ENCODE measurements at places on chromosomes 5 and 9.

DNA sequence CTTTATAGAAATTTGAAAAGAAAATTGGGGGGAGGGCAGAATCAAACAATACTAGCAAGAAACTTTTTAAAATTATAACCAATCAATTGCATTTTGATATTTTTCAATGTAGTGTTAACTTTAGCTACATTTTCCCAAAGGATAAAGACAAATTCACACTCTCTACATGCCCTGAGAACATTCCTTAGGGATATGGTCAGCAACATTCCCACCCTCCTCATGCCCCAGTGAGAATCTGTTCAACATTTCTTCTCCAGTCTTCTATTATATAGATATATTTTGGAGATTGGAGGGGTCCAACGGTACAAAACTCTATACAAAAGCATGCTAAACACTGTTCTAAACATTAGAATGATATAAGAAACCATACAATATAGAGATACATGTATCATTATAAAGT lies 11.6 kb upstream of the PRR16 start:
- no peak for DNase-seq

DNA sequence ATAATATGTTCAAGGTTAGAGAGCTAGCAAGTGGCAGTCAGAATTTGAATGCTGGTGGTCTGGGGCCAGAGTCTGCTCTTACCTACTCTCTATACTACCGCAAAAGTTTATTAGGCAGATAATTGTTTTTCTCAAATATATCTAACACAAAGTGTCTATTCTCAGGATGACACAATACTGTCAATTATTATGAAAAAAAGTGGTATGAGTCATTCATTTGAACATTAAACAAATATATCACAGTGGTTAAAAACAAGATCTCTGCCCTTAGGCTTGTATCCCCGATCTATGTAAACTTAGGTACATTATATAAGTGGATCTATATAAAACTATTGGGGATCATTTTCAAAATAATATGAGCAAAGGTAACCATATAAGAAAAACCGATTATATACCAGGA lies 354.9 kb downstream of the CETN3 start:
- DNase-seq: no peak

DNA sequence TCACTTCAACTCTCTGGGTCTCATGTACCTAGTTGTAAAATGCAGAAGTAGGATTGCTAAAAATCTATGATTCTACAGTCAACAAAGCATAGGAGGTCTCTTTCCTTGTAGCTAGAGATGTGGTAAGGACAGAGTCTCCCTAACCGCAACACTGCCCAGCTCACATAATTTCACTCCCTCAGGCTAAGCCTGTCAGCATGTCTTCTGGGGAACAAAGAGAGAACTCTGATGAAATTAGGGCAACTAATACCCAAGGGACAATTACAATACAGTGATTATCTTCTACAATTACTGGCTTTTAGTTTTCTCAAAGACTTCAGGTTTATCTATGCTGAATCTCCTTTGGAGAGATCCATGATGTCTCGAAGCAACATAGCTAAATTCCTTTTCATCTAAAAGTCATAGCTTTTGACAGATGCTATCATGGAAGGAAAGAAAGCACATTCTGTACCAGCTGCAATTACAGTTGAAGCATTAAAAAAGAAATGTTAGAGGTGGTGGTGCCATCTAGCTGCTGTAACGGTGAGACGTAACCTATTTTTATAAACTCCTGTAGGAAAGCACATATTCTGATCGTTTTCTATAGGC lies 141.1 kb upstream of the TARS1 start:
- DNase-seq: no peak

DNA sequence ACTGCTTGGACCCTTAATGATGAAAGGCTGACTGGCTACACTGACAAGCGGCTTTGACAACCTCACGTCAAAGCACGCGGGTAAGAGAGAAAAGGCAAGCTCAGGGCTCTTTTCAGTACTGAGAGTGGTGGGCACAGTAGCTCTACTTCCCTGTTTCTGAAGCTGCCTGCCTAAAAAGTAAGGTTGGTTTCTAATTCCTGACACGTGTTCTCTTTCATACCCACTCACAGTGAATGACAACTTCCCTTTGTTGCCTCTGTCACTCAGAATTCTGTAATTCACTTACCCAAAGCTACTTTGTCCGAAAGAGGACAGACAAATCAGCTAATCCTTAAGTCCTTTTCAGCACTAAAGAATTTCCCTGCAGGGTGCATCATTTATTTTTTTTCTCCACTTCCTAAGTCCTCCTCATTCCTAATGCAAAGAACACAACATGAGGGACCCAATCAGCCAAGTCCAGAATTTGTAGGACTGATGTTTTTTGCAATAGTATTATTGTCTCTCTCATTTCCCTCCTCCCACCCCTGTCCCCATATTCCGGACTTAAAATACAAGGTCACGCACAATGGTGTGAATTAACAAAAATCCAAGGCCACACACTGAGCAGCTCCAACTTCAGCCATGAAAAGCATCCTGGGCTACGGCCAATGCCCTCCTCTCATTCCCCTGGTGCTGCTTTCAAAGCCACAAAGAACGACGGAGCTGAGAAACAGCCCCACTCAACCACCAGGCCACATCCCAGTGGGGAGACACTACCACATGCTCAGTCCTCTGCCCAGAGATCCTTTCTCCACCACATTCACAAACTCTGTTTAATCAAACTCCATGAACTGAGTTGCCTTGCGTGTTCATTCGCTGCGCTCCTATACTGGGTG lies 221.0 kb downstream of the TSSK1B start:
- DNase-seq: no peak

DNA sequence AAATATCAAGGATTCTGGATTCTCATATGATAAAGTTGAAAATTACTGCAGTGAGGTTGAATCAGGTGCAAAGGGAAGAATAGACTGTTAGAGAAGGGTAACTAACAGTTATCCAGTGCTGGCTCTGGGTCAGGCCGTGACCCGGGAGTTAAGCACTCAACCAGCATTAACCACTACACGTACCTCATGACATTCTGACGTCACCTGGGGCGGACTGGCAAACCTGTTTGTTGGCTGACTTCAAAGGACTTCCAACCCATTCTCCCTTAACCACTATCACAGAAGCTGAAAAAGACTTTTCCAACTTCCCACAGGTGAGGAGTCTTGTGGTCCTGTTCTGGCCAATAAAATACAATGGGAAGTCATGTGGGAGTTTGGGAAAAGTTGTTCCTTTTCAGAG lies 268.9 kb downstream of the ENC1 start:
- DNase-seq: no peak

- no peak for DNase-seq
Observed at GRCh38 chr5:92283521-92283920, 900.4 kb upstream of the ARRDC3 start.

- no peak for DNase-seq
Observed at GRCh38 chr9:79526149-79526672, 45.6 kb upstream of the TLE4 start.

GRCh38 chr5:77874691-77875090 lies 98.6 kb upstream of the TBCA start:
- DNase-seq: no peak

DNA sequence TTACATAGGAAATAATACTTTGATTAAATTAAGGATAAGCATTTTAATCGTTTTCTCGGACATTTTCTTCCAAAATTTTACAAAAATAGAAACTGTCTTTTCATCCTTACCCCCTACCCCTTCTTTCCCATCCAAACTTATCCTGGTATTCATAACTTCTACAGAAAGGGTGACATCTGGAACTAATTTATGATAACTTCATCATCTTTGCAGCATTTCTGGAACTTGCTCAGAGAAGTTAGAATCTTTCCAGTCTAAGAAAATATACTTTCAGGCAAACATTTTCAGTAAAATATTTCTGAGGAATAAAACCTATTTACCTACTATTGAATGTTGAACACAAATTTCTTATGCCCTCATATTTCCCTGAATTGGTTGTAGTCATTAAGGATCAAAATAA lies 309.0 kb downstream of the MAN2A1 start:
- DNase-seq: no peak

- DNase-seq: no peak
Observed at GRCh38 chr9:129173296-129174101, 4.6 kb downstream of the IER5L start.

DNA sequence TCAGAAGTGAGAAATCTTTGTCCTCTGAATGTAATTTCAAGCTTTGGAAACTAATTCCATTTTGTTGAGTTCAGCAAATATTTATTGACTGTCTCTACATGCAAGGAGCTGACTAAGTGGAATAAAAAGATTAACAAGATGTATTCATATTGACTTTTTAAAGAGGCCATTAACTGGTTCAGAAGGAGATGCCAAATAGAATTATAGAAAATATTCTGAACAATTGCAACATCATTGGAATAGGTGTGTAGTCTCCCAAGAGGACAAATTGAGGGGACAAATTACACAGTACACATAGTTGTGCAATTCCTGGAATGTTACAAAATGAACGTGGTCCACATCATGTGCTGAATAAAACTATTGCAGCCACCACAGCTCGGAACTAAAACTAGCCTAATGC lies 224.2 kb downstream of the NPR3 start:
- no peak for DNase-seq

- DNase-seq: no peak
Observed at GRCh38 chr9:98323831-98324135, 68.3 kb upstream of the TBC1D2 start.

- no peak for DNase-seq
Observed at GRCh38 chr5:168162464-168162863, 129.0 kb upstream of the WWC1 start.

GRCh38 chr5:180639741-180640610 lies 9.4 kb downstream of the FLT4 start:
- DNase-seq: no peak

DNA sequence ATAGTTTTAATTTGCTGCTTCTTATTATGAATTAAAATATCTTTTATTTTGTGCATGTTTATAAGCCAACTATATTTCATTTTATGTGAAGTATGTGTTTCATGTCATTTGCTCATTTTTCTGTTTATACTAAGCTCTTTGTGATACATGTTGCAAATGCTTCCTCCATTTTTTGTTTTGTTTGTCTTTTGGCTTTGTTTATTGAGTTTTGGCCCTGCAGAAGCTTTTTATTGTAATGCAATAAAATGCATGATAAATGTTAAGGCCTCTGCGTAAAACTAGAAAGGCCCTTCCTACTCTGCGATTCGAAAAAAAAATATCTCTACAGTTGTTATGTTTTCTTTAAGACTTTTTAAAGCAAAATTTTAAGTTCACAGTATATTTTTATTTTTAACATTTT lies 9.4 kb downstream of the ZNF366 start:
- no peak for DNase-seq

- DNase-seq: no peak
Observed at GRCh38 chr9:107020040-107020530, 157.1 kb downstream of the ZNF462 start.

- DNase-seq: no peak
Observed at GRCh38 chr5:9239071-9239470, 306.8 kb downstream of the SEMA5A start.

- no peak for DNase-seq
Observed at GRCh38 chr5:82861701-82862100, 215.5 kb downstream of the TMEM167A start.

DNA sequence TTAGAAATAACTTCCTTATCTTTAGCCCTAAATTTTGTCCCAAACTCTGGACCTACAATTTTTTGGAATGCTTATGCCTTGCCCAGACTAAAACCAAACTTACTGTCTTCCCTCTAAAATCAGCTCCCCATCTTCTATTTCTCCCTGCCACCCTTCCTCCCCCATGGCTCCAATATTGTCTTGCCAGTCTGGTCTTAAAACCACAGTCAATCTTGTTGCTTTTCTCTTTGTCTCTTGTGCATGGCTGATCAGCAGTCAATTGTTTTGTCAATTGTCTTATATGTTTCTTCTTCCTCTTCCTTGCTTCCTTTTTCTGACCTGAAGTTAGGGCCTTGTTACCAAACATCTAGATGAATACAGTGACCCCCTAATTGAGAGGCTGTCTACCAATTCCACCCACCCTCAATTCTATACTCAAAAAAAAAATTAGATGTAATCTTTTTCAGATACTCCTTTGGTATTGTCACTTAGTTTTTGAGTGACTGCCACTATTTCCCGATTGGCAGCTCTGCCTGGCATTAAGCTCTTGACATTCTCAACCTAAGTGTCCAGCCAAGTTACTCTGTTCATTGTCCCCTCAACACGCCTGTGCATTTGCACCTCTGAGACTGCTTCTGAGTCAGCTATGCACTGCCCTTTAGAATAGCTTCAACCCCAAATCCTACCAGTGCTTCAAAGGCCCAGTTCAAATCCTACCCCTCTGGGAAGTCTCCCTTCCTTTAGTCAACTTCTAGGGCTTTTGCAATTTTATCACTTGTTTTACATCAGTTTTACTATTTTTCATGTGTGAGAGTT lies 2.5 kb downstream of the PDCD1LG2 start:
- DNase-seq: no peak

- peak; percentile 78 for DNase-seq
Observed at GRCh38 chr5:170293273-170293672, 4.3 kb downstream of the LCP2 start.

DNA sequence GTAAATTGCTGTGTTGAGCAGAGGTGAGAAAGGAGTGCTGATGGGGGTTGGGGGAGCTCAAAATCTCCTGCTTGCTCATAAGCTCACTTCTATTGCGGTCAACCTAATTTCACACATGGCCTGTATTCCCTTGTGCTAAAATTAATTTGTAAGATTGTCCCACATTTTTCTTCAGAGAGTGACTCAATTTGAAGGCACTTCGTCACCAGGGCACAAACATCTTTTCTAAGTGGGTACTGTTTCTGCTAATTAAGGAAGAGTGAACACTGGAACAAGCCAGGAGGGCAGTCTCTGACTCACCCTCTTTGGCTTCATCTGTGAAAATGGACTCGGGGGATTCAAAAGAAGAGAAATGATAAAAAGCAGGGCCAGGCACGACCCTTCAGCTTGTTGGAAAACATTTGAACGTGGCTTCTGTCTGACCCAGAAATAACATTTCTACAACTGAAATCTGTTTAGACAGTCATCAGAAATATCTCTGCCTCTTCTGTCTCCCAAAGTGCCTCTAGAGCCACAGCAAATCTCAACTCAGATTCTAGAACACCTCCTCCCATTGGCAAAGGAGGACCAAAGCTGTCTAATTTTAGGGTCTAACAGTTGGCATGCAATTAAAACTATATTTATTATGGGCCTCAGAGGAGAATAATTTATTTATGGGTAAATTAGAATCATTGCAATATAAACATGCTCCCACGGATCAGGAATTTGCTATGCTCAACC lies 49.8 kb downstream of the FEM1C start:
- DNase-seq: no peak

All from CD4-positive, alpha-beta T cell treated with Interleukin-21 for 1 hour (primary cell).